ENCODE measurements at places on chromosomes 1 and 21.

- DNase-seq: peak; percentile 66
Measured at GRCh38 chr1:209387969-209388329, 195.6 kb upstream of the CAMK1G start.

DNA sequence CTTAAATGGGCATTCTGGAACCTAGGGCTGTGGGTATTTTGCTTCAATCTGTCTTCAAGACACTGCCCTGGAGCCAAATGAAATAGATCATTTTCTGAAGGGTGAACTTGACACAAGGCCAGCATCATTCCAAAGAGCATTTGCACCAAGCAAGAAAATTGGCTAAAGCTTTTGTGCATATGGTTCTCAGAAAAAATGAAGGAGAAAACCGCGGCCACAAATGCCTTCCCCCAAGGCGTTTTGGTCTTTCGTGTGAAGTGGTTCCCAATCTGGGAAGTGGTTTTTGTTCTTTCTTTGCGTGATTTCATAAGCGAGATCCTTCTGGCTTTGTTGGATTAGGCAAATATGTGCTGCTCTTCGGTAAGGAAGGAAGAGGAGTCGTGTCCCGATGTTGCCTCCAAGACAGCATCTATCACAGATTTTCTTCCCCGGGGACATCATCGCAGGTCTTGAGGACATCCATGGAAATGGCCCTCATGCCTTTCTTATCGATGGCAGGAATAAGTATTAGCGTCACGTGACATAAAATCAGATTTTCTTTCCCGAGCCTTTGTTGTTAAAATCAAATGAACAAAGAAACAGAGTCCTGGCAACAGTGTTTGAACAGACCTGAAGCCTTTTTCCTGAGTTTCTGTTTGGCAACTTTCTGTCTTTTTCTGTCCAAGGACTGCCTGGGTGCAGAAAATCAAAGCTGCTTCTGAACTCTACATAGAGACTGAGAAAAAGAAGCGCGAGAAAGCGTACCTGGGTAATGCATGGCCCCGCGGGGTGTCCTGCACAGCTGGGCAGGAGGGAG lies 31.0 kb downstream of the ATP5PO start:
- peak; percentile 96 for DNase-seq

- no peak for DNase-seq
Measured at GRCh38 chr21:23633447-23633940, 1973.8 kb downstream of the MRPL39 start.

DNA sequence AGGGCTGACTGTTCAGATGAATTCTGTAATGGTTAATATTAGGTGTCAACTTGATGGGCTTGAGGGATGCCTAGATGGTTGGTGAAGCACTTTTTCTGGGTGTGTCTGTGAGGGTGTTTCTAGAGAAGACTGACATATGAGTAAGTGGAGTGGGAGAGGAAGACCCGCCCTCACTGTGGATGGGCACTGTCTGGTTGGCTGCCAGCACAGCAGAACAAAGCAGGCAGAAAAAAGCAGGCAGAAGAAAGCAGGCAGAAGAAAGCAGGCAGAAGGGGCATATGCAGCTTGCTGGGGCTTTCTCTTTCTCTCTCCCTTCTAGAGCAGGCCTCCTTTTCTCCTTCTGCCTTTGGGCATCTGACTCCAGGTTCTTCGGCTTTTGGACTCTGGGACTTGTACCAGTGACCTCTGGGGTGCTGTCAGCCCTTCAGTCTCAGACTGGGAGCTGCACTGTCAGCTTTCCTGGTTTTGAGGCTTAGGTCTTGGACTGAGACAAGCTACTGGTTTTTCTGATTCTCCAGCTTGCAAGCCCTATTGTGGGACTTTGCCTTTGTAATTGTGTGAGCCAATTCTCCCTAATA lies 42.9 kb upstream of the CD2 start:
- DNase-seq: no peak

DNA sequence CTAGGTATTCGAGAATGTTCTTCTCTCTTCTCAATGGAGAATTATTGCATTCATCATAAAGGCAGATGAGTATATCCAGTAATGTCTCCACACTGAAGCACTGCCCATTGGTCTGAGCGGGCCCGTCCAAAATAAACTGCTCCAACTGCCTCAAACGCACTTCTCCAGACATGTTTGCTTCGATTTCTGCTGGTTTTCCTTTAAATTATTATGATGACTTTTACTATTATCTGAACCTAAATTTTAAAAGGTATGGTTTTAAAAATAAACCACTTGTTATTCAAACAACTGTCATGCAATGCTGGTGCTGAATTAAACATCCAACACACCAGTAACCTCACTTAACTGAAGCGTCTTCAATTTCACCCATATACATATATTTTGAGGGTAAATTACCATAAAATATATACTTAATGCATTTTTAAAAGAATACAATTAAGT lies 1.3 kb downstream of the CDC42BPA start:
- DNase-seq: peak; percentile 16

GRCh38 chr1:17579951-17580939 lies 40.7 kb downstream of the ARHGEF10L start:
- no peak for DNase-seq

DNA sequence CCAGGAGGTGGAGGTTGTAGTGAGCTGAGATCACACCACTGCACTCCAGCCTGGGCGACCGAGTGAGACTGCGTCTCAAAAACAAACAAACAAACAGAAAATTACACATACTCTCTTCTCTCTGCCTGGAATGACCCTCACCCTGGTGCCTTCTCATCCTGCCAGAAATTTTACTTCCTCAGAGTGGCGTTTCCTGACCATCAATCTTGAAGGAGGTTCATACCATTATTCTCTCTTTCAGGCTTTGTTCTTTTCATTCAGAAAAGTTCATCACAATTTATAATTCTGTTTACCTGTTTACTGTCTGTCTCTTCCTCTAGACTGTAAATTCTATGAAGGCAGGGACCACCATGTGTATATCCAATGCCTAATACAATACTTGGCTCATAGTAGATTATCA lies 79.3 kb downstream of the RPS6KA1 start:
- peak; percentile 8 for DNase-seq

- DNase-seq: no peak
Measured at GRCh38 chr1:239997515-239998311, 94.0 kb upstream of the FMN2 start.

DNA sequence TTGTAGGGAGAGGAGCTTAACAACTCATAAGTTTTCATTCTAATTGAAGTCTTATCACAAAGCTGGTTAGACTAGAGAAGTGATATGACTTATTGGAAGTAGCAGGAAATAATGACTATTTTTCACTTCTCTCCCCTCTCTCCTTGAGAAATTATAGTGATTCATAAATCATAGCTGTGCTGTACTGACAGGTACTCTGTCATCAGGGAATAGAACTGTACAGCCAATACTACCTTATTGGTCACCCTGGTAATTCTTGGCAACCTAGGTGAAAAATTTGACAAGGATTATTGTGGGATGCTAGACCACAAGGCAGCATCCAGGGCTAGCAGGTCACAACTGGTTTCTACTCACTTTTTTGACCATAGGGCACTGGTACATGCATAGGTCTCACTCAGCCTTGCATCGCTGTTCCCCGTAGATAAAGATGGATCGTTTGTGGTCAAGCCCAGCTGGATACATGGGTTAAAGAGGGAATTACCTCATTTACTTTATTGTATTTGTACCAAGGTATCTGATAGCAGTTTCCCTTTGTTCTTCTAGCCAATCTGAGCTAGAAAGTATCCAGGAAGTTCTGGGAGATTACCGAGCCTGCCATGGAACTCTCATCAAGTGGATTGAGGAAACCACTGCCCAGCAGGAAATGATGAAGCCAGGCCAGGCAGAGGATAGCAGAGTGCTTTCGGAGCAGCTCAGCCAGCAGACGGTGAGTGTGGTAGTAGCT lies 113.6 kb downstream of the MACF1 start:
- DNase-seq: no peak

GRCh38 chr1:180135535-180135934 lies 19.1 kb upstream of the QSOX1 start:
- DNase-seq: peak; percentile 41

DNA sequence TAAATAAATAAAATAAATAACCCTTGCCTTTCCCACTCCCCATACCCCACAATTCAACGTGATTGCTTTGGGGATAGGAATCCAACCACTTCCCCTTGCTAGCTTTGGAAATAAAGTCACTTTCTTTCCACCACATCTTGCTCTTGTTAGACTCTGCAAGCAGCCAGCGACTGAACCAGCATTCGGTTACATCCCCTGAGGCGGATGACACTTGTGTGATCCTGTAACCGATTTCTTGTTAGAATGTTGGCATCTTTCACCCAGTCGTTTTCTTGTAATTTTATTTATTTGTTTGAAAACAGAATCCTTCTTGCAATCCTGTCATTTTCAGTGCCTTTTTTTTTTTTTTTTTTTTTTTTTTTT lies 1.6 kb upstream of the IFNGR2 start:
- DNase-seq: peak; percentile 83

- DNase-seq: peak; percentile 41
Measured at GRCh38 chr1:202571719-202572339, 138.4 kb downstream of the SYT2 start.

DNA sequence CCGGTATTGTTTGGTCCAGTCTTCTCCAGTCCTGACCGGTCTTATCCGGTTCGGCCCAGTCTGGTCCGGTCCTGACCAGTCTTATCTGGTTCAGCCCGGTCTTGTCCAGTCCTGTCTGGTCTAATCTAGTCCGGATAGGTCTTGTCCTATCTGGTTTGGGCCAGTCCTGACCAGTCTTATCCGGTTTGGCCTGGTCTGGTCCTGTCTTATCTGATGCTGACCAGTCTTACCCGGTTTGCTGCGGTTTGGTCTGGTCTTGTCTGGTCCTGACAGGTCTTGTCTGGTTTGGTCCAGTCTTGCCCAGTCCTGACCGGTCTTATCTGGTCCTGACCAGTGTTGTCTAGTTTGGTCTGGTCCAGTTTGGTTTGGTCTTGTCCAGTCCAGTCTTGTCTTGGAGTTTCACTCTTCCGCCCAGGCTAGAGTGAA lies 30.1 kb downstream of the DHX9 start:
- DNase-seq: no peak

GRCh38 chr1:94962409-94963265 lies 35.7 kb upstream of the CNN3 start:
- peak; percentile 44 for DNase-seq

GRCh38 chr1:117600325-117600943 lies 5.4 kb upstream of the TENT5C start:
- no peak for DNase-seq

DNA sequence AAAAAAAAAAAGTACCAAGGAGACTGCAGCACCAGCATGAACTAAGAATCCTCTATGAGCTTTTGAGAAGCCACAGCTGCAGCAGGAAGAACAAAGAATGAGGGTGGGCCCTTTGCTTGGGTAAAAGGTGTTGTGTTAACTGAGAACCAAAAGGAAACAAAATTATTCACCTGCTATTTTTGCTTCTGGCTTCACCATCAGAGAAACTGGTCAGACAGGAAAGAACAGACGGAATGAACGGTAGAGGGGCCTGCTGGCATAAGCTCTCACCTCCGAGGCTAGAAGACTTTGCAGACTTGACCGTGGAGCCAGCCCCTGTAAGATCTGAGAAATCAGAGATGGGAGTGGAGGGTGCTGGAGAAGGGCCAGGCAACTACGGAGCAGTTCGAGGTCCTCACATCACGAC lies 27.6 kb downstream of the IL10RB start:
- no peak for DNase-seq

GRCh38 chr21:45482899-45483821 lies 59.1 kb downstream of the SLC19A1 start:
- DNase-seq: no peak

DNA sequence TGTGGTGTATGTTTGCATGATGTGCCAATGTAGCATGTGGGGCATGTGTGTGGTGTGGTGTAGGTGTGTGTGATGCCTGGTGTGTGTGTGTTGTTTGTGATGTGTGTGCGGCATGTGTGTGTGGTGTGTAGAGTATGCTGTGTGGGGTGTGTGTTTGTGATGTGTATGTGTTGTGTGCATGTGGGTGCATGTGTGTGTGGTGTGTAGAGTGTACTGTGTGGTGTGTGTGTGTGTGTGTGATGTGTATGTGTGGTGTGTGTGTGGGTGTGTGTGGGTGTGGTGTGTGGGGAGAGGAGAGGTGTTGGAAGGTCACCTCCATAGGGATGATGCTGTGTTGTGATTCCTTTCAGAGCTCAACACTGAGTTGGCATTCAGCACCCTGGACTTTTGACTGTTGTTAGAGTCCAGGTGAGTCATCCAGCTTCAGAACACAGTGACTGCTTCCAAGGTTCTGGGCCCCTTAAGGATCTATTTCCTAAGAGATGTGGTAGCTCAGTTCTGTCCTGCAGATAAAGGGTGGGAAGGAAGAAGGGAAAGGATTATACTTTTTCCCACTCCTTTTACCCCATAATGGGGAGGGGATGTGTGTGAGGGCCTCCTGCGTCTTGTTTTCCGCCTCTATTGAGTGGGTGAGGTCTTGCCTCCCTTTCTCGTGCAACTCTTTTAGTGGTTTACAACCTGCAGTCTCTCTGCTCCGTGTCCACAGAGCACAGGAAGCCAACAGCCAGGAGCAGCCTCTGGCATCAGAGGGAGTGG lies 47.6 kb downstream of the RHOU start:
- DNase-seq: peak; percentile 35

- DNase-seq: no peak
Measured at GRCh38 chr1:89566761-89567174, 42.1 kb downstream of the LRRC8B start.

DNA sequence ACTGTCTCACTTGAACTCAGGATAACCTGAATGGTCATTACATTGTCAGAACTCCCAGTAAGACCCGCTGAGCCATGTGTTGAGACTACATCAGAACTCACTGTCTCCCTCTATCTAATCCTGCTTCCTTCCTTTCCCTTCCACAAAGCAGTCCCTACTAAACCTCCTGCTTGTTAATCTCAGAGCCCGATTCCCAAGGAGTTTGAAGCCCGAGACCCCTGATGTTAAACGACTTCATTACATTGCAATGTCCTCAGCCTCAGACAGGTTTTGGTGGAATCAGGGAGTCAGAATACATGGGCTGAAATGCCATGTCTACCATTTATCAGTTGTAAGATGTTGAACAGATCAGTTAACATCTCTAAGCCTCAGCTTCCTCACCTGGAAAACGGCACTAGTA lies 682.4 kb downstream of the ADGRL2 start:
- no peak for DNase-seq

GRCh38 chr1:201481761-201482493 lies 12.9 kb upstream of the PHLDA3 start:
- DNase-seq: peak; percentile 72

DNA sequence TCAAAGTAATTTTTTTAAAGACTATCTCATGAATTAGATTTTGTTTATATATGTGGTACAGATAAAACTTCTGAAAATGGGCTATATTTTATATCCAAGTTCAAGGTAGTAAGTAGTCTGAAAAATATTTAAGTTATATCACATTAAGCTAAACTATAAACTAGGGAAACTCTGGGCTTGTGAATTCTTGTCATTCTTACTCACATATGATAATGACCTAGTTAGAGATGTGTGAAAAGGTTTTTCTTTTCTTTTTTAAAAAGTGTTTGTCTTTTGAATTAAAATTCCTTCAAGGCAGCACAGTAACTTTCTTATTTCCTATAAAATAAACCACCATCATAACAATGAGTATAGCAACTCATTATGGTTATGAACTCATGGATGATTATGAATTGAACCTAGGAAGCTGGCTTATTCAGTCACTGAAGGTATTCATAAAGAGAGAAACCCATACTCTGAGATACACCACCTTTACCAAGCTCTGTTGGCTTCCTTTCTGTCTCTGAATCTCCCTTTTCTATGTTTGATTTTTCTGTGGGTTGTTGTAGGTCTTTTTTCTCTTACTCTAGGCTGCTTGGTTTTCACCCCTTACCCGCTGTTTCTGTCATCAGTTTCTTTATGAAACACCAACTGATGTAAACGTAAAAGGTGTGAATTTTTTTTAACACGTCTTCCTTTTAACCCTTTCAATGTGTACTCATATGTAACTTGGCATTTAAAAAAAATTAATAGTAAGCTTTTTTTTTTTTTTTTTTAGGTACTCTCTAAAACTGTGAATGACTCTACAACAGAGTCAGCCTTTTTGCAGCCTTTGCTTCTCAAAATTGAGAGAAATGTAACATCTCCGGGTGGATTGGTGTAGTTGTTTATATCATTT lies 25.2 kb downstream of the IL12RB2 start:
- no peak for DNase-seq

Data from AG10803 (cell line).